ENCODE measurements at places on chromosomes 3 and 15.

DNA sequence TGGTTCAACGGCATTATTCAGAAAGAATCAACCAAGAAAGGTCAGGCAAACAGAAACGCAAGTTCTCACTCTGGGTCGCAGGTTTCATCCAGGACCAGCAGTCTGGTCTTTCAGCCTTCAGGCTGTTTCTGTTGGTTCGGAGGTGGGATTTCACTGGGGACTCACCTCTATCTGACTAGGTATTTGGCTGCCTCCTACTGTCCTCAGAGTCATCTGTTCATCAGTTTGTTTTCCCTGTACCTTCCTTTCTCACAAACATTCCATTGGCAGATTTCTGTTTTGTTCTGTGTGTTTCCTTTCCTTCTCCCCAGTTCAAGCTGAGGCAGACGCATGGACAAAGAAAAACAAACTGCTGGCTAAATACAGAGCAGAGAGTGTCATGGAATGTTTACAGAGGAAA, 1046.6 kb upstream of the CFAP20DC start:
- no peak for DNase-seq

DNA sequence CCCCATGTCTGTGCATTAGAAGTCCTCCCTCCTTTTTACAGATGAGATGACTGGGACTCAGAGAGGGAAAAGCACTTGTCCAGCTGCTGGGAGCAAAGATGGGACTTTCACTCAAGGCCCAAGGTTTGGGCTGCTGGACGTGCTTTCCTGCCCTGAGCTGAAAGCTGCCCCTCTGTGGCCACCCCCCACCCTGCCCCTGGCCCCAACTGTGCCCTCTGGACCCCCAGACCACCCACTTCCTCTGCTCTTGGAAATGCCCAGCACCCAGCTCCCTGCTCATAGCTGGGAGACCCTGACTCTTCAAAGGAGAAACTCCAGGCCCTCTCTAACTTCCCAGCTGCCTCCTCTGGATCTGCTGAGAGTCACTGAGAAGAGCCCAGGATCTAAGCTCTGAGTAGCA, 20.7 kb downstream of the GRIP2 start:
- DNase-seq: no peak

DNA sequence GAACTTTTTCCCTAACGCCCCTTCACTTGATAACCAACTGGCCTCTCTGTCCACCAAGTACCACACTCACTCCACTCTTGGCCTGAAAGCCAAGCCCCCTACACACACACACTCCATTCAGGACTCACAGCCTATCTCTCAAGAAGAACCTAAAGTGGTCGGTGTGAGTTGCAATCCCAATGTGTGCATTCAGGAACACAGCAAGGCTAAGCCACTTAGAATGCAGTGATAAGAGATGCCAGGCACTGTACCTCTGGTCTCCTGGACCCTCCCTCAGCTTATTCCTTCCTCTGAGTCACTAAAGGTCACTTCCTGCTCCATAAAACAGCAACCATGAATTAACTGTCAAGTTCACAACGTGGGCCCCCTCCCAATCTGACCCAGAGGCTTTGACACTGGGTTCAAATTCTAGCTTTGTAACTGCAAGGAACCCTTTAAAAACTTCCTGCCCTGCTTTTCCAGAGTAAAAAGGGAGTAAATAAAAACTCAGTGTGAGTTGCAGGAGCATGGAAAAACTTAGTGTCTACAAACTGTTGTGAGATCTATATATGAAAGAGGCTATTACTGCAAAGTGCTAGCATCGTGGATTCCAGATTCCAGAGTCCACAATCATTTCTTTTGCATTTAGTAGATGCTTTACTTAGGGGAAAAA, 17.6 kb upstream of the KCNMB3 start:
- DNase-seq: no peak

GRCh38 chr3:41276191-41276590, 76.9 kb downstream of the CTNNB1 start:
- no peak for DNase-seq

DNA sequence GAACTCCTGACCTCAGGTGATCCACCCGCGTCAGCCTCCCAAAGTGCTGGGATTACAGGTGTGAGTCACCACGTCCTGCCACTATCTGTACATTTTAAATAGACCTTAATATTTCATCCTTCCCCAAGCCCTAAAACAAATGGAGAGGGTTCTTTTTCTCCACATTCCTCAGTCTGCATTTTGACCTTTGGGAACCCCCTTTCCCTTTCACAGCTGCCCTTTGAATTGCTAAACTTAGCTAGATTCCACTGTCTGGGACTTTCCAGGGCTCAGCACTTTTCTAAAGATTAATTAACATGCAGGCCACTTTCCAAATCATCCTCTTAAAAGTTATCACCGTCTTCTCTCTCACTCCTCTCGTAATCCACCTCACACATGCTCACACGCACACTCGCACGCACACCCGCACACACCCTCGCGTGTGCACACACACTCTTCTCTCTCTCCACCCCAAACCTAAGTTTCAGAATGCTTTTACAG, 124.2 kb downstream of the TMCO5A start:
- DNase-seq: no peak

GRCh38 chr3:174436367-174436766, 422.8 kb upstream of the NAALADL2 start:
- no peak for DNase-seq

- no peak for DNase-seq
These were observed 821 bp downstream of the LINS1 start for GRCh38 chr15:100601163-100601562.

- DNase-seq: no peak
These were observed 42.9 kb downstream of the EAF1 start for GRCh38 chr3:15470261-15470660.

- DNase-seq: no peak
These were observed 74.7 kb downstream of the MAGI1 start for GRCh38 chr3:65963787-65964677.

- DNase-seq: peak; percentile 50
These were observed at the start of gene MGLL for GRCh38 chr3:127822041-127822681. Gene MGLL, minus strand, starts transcription at chr3:127822515. Its CDS starts 197 bp downstream, at chr3:127822318.

- DNase-seq: no peak
These were observed 150.7 kb upstream of the MEF2A start for GRCh38 chr15:99414755-99415731.

GRCh38 chr15:79184465-79184892, 93.9 kb upstream of the RASGRF1 start:
- DNase-seq: peak; percentile 80

- no peak for DNase-seq
These were observed 406.6 kb downstream of the MECOM start for GRCh38 chr3:169256796-169257522.

- DNase-seq: peak; percentile 69
These were observed 226.8 kb upstream of the IGF1R start for GRCh38 chr15:98421419-98422129.

DNA sequence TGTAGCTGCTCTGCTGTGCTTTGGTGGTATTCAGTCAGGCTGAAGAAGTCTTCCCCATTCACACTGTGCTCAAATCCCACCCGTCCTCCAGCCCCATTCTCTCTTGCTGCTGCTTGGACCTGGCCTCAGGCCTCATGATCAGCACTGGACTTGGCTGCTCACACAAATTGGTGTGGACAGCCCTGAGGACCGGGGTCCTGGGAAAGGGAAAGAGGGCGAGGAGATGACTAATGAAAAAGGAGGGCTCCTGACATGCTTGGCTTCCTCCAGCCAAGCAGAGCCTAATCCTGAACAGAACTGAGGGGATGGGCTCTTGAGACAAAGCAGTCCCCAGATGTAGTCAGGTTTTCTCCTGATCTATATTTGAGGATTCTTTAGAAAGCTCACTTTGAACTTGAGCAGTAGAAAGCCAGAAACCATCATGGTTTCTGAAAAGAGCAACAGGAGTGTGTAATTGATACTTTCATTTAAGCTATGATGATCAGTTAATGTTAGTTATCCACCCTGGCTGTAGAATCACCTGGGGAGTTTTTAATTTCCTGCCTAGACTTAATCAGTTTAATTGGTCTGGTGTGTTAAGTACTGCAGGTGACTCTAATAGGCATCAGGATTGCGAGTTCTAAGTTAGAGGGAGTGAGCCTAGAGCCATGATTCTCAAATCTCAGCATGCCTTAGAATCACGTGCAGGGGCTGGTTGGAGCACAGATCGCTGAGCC, 79.4 kb upstream of the THBS1 start:
- DNase-seq: no peak

GRCh38 chr3:46733026-46733800, 15.5 kb upstream of the PRSS50 start:
- DNase-seq: no peak

- peak; percentile 94 for DNase-seq
These were observed at the start of gene MYNN for GRCh38 chr3:169772897-169773816. Gene MYNN, plus strand, starts transcription at chr3:169773396. Its CDS starts 900 bp downstream, at chr3:169774296.

GRCh38 chr3:39362812-39363211, 20.4 kb upstream of the SLC25A38 start:
- DNase-seq: no peak

DNA sequence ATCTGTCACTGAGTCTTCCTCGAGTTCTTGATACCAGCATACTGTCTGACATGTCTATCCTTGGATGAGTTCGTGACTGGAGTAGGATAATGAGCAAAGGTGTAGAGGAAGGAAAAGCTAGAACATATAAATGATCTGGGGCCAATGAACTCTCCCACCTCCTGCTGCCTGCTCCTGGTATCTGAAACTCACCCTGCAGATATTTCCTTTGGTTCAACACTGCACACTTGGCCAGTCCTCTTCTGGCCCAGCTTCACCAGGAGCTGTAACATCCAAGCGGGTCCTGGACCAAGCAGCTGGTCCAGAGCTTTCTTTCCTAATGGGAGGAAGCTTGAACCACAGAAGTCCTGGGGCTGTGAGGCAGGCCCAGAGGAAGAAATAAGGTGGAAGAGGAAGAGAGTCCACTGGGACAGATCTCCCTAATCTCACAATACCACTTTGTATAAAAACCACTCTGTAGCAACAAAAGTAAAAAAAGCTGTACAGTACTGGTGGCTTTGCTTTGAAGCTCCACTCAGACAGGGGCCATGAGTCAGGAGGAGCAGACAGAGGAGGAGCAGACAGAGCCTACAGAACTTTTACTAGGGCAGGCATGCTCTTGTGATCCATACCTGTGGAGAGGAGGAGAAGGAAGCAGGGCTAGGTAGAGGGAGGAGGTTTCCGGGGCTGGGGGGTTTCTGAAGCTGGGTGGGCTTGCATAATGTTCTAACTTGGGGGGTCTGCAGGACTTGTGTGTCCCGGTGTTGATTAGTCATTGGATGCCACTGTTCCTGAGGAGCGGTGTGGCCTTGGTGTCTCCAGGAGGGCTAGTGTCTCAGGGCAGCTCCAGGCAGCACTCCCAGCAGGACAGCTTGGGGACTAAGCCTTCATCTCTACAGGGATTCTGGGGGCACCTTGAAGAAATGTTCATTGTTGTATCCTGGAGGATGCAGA, 166.9 kb downstream of the ABHD5 start:
- DNase-seq: no peak

- DNase-seq: no peak
These were observed 1.1 kb upstream of the FAM3D start for GRCh38 chr3:58667704-58668103.

GRCh38 chr3:117624424-117624823, 914.8 kb downstream of the TUSC7 start:
- no peak for DNase-seq

DNA sequence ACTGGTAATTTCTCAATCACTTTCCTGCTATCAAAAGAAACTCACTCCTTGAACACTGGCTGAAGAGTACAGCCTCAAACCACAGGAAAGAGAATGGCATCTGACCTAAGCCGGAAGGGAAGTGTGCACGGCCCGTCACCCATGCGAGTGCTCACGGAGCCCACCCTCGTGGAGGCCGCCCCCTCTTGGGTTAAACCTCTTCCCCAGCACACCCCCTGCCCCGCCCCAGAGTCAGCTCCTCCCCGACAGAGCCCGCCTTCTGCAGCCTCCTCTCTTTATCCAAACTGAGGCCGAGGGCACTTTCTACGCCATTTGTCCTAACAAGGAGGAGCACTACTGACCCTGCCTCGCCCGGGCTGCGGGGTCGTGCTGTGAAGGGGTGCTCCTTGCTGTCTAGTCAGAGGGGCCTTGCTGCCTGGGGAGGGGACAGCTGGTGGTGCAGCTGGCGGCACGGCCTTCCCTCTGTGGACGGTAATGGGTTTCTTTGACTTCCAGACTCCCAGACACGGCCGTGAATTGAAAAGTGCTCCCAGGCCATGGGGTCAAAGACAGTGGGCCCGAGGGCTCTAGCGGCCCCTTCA, 137.7 kb downstream of the NSMCE3 start:
- DNase-seq: no peak

DNA sequence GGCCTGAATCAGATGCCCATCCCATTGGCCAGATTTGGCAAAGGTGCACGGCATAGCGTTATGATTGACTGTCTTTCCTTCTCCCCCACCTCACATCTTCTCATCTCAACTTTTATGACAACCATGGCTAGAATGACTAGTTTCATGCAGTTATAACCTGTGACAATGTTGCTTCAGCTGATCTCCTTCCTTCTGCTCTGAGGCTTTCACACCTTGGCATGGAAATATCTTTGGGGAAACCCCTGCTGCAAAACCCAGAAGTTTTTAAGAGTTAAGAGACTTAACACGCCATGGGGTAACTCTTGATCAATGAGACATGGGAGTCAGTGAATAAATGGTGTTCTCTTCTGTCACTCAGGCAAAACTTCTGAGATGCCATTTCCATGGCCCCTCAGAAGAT, 290.7 kb upstream of the MDFIC2 start:
- no peak for DNase-seq

- DNase-seq: no peak
These were observed 37.1 kb downstream of the FAM240A start for GRCh38 chr3:46649436-46649835.

DNA sequence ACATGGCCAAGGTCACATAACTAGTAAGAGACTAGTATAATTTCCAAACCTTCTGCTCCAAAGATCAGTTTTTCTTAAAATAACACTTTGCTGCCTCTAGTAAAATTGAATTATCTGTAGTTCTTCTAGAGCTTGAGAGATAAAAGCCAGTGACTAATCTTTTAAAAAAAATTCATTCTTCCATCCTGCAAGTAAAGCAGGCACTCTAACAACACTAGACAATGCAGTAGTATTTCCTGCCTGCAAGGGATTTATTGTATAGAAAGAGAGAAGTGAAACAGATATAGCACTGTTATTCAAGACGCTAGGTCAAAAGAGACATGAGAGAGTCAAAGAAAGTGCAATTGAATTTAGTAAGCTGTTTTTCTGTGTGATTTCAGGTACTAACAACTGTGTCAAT, 159.5 kb upstream of the TBC1D5 start:
- DNase-seq: no peak

- no peak for DNase-seq
These were observed 39.8 kb downstream of the TBL1XR1 start for GRCh38 chr3:177157492-177157891.

- DNase-seq: no peak
These were observed 75.4 kb upstream of the HACD2 start for GRCh38 chr3:123660141-123660675.

GRCh38 chr15:65384505-65384894, 6.7 kb upstream of the IGDCC3 start:
- no peak for DNase-seq

DNA sequence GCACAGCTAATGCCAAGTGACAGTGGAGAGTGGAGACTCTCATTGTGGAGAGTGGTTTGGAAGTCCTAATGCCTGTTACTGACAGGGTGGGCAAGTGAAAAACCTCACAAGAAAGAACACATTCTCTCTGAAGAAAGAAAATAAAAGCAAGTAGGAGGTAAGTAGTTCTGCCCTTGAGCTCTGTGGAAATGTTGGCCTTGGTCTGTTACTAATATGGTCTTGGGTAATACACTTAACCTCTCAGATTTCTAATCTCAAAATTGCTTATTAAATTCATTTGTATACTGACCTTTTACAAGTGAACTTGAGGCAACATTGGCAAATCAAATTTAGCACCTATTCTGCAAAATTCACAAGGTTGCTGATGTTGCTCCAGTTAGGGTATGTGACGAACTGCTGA, 291.6 kb upstream of the CBLB start:
- no peak for DNase-seq

All from midbrain (tissue), 1 donor.